Natural killer cell treated with Interleukin-12 subunit alpha and Interleukin-12 subunit beta and Interleukin-15 and Interleukin-18, amount 100 ng/mL, for 72 hours (primary cell): ENCODE measurements at places on chromosomes 5 and 9. TPM values are rescaled to one million over a fixed set of nuclear protein-coding genes. Genes with fewer than 3 reads are reported as not detected.
A peak's percentile ranks its signal among the peaks of the same experiment; 100 is the strongest.

- H3K4me3 ChIP-seq: no peak overlapping the region
- H3K36me3 ChIP-seq: peaks cover 47% of the 10 kb centered on the region
- no peaks in the 10 kb centered on the region for H3K4me1 ChIP-seq
- no peak for DNase-seq
- H3K27me3 ChIP-seq: no peaks in the 10 kb centered on the region
These were observed 28.3 kb downstream of the SPTAN1 start for GRCh38 chr9:128580731-128581130.

DNA sequence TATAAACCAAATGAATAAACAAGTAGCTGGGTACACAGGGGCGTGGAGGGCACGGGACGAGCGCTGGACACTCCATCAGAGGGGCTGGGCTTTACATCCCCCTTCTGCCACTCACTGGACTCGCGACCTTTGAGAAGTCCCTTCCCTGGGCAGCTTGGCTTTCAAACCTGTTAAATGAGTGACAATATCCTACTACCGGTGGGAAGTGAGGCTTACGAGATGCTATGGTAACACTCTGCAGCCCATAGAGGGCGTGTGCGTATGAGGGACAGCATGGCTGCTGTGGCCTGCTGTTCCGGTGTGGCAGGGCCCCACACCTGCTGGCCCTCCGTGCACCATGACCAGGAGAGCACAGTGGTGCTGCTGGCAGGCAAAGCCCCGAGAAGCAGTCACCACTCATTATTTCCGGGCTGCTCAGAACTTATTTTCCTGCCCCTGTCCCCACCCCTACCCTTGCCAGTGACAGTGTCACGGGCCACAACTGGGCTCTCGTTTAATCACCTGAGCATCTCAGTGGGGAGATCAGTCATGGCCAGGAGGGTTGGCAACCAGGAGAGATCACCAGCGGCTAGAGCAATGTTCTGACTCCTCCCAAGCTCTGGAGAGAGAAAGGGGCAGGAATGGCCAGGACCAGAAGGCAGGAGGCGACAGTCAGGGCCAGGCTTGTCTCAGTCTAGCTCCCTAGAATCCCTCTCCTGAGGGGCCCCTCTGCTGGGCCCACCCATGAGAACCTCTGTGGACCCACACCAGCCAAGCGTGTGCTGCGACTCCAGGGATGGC lies 10.5 kb downstream of the CLTB start:
- no peak overlapping the region for H3K4me3 ChIP-seq
- H3K36me3 ChIP-seq: peaks cover 6% of the 10 kb centered on the region
- DNase-seq: no peak

DNA sequence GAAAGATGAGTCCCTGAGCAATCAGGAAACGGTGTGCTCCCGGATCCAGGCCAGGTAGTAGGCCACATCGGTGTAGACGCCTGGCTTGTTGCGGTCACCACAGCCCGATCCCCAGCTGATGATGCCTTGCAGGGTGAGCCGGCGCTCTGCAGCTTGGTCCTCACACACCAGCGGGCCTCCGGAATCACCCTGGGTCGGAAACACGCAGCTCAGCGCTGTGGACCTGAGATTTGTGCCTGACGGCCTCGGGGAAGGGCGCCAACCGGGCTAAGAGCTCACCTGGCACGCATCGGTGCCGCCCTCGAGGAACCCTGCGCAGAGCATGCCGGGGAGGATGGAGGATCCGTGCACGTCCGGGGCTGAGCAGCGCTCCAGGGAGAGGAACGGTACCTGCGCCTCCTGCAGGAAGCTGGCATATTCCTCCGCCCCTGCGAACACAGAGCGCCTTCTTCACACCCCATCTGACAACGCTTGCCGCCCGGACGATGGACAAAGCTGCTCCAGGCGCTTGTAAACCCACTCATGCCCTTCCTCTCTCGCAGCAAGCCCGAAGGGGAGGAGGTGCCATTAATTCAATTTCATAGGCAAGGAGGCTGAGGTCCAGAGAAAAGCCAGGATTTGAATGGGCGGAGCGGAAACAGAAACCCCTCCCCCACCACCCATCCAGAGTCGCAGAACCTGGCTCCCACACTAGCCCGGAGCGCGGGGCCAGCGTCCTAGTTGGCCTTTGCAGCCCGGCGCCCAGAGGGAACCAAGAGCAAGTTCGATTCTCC lies 2.0 kb upstream of the PFN3 start:
- peaks cover 35% of the 10 kb centered on the region for H3K4me1 ChIP-seq
- H3K4me3 ChIP-seq: peak overlapping the region; percentile 68
- DNase-seq: no peak
- no peak overlapping the region for H3K27ac ChIP-seq

Gene CDKN2B-AS1
- 2.0 TPM for total RNA-seq

Gene RNF224
- total RNA-seq: not detected

Gene PCDHGB2
- total RNA-seq: 0.47 TPM
